ENCODE measurements at places on chromosomes 5 and 9. TPM values are rescaled to one million over a fixed set of nuclear protein-coding genes. Genes with fewer than 3 reads are reported as not detected.

SIT1 gene
- total RNA-seq, result 0.26 TPM

C9 gene
- not detected for total RNA-seq

TMEM252 gene
- total RNA-seq, result not detected

IL13 gene
- total RNA-seq, result not detected

MLANA gene
- total RNA-seq, result not detected

Measured in body of pancreas (tissue), 4 donors.